Activated CD4-positive, alpha-beta T cell treated with anti-CD3 and anti-CD28 coated beads for 24 hours (primary cell): ENCODE measurements at places on chromosomes 1 and 21.

- DNase-seq: no peak
Observed at GRCh38 chr1:119682141-119682540, 29.6 kb upstream of the PHGDH start.

GRCh38 chr1:161838885-161839284 lies 72.8 kb downstream of the ATF6 start:
- DNase-seq: no peak

DNA sequence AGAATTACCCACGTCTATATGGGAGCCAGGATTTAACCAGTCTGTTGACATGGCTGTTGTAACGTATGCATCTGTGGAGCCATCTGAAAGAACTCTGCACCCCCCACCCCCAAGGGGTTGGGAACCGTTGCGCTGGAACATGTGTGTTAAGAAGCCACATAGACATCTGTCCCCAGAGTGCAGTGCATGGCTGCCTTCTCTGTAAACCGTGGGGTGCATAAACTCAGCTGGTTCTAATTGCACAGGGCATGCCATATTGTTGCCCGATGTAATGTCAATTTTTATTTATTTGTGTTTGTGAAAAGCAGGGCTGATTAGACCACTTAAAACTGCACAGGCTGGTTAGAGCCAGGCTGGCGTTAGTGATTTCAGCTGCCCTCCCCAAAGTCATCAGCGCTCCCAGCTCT lies 70.1 kb upstream of the ROR1 start:
- no peak for DNase-seq

- no peak for DNase-seq
Observed at GRCh38 chr1:236980673-236981072, 23.6 kb downstream of the MT1HL1 start.

- DNase-seq: no peak
Observed at GRCh38 chr1:189983166-189983890, 494.3 kb downstream of the BRINP3 start.
